ENCODE measurements at places on chromosomes 6 and 20. TPM values are rescaled to one million over a fixed set of nuclear protein-coding genes. Genes with fewer than 3 reads are reported as not detected.

The HLA-DQA1 gene
- 8.6 TPM for total RNA-seq

DNA sequence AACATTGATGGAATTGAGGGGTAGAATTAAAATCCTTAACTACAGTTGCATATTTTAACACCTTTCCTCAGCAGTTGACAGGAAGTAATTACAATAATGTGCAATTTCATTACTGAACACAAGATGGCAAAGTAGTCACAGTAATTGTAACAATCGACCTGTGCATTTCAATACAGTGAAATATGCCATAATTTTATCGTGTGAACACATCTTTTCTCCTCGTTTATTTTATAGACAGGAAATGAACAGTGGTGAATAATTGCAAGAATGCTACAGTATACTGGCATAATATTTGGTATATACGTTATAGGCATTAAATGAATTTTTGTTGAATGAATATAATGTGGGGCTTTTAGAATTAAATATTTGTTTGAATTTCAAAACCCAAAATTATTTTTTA is 25.0 kb downstream of the CYB5R4 start:
- no peak for DNase-seq

DNA sequence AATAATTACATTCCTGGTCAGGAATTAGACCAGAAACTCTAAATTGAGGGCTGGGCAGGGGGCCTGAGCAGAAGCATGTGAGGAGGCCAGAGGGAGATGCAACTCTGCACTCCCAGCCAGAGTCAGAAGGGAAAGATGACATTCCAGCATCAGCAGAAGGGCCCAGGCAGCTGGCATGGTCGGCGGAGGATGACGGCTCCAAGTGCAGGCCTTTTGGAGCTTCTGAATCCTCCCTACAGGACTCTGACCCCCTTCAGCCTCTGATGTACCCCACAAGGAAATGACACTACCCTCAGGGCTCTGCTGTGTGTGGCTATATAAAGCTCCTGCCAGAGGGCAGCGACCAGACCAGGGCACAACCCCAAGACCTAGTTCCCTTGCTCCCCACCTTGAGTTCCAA is 1.9 kb downstream of the LRFN2 start:
- DNase-seq, result no peak

- no peak for DNase-seq
Observed at GRCh38 chr20:64189530-64189966, 25.3 kb downstream of the MYT1 start.

DNA sequence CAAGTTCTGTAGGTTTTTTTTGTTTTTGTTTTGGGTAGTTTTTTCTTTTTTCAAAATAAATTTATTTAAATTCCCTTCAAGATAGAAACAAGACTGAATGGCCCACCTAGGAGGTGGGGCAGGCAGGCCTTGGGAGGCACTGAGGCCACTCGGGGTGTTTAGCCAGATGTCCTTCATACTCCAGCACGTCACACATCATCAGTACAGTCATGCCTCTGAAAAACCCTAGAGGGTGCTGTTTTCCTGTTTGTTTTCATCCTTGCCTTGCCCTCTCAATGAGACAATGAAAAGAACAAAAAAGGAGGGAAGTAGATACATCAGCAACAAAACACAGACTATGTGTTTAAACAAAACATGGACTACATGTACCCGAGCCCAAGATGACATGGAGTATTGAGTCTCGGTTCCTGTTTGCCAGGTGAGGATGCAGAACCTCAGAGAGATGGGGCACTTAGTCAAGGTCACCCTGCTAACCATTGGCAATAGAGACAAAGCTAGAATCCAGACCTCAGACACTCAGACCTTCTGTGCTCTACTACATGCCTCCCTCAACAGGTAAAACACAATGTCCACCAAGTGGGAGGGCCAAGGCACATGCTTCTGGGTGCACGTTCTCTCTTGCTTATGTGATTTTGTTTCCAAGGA is 26.8 kb upstream of the CLIC5 start:
- DNase-seq, result no peak

- DNase-seq, result no peak
Observed at GRCh38 chr6:42375007-42375635, 76.6 kb downstream of the TRERF1 start.

DNA sequence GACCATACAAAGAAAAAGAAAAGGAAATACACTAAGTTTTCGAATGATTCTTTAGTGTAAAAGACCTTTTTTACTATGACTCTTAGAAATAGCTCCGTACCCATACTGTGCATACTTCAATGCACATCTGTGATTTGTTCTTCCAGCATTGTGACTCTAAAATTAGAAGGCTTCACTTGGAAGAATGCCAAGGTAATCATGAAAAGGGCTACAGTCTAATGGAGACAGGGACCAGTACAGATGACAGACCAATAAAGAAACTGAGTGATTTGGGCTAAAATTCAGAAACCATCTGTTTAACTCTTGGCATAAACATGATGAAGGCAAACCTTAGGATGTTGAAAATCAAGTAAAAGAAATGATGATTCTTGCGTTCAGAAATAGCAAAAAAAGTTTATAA is 46.3 kb downstream of the CYP39A1 start:
- DNase-seq, result no peak

- DNase-seq, result no peak
Observed at GRCh38 chr20:32354592-32355416, 3.3 kb upstream of the ASXL1 start.

Data from suprapubic skin (tissue), 4 donors.